ENCODE measurements at places on chromosomes 4 and X.
A peak's percentile ranks its signal among the peaks of the same experiment; 100 is the strongest.

- no peak for DNase-seq
Measured at GRCh38 chrX:54640103-54640690, 110.2 kb downstream of the GNL3L start.

DNA sequence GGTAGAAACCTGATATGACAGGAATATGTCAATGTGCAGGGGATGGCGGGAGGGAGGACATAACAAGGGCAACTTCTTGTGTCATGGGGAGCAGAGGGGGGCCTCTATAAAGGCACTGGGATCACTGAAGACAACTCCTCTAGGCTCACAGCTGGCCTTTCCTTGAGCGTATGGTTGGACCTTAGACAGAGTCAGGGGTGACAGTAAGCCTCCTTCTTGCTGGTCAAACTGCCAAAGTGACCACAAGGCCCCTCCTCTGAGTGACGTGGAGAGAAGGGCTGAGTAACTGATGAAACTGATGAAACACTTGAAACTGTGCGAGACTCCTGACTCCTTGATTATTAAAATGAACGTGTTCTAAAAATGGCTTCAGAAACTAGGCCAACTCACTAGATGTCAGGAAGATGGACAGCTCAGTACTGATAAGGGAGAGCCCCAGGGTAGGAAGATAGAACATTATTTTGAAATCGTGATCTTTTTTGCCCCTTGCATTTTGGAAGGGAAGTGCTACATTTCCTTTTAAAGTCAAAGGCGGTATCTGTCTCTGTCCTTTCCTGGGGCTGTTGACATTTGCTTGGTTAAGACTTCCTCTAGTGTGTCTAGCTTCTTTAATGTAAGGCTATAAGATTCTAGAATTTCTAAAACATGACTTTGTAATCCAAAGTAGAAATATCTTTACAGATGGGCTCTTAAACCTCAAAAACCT lies 1.6 kb downstream of the RAB33A start:
- DNase-seq, result peak; percentile 67

DNA sequence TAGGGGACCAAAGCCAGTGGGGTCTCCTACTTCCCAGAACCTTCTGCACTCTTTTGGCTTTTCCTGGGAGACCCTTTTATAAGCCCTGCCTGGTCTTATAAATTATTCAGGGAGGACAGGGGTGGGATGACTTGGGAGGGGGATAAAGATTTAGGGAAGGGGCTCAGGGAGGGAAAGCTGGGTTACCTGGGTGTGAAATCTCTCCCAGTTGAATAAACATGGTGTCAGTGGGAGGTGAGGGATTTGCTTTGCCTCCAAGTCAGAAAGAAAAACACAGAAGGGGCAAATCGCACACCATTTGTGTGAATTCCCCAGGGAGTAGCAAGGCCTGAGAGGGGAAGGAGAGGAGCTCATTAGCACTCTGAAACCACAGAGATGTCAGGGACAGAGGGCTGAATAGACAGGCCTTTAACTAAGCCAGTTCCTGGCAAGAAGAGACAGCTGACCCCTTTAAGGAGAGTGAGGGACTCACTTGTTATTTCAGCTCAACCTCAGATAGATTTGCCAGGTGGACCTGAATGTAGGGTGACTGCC lies at the start of gene RIPPLY1:
Gene RIPPLY1 (minus strand): TSS at position 51 of the 534 bp plus-strand sequence. CDS start 54 bp downstream, outside the sequence.
- DNase-seq, result no peak

GRCh38 chr4:87895964-87896621 lies 63.3 kb downstream of the MEPE start:
- DNase-seq, result no peak

DNA sequence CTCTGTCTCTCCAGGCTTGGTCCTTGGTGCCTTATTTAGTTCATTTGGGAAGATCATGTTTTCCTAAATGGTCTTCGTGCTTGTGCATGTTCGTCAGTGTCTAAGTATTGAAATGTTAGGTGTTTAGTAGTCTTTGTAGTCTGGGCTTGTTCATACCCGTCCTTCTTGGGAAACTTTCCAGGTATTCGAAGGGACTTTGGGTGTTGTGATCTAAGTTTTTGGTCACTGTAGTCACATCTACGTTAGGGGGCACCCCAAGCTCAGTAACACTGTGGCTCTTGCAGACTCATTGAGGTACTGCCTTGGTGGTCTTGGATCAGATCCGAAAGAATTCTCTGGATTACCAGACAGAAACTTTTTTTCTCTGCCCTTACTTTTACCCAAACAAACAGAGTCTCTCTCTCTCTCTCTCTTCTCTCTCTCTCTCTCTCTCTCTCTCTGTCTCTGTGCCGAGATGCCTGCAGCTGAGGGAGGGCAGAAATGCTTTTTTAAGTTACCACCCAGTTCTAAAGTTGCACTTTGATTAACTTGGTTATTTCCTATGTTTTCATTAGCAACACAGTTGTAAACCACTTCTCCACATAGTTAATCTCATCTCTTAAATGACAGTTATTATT lies 67.6 kb upstream of the SLC7A3 start:
- no peak for DNase-seq

GRCh38 chrX:39576041-39576872 lies 521.5 kb downstream of the BCOR start:
- no peak for DNase-seq

GRCh38 chrX:152640034-152640818 lies 2.5 kb downstream of the GABRQ start:
- no peak for DNase-seq

DNA sequence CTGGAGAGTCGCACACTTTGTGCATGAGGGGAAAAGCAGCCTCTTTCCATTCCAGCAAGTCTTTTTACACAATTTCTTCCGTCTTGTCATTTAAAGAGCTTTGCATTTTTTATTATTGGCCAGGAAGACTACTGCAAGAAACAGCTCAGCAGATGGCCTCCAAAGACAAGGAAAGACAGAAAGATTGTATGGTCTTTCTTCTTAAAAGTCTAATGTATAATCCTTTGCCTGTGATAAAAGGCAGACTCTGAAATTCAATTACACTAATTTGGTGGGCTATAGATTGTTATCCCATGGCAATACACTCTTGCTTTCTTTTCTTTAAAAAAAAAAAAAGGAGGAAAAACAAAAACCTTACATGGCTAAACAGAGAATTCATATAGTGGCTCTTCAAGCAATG lies 5.9 kb downstream of the CAPN6 start:
- no peak for DNase-seq

DNA sequence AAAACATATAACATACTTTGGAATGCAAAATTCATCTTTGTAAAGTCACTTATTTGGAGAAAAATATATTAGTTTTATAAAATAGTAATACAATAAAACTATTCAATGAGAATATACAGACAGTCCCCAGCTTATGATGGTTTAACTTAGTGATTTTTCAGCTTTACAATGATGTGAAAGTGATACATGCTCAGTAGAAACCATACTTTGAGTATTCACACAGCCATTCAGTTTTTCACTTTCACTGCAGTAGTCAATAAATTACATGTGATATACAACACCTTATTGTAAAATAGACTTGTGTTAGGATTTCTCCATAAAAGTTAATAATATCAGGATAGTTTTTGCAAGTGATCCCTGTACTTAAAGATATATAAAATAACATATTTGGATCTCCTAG lies 436.0 kb downstream of the CENPC start:
- no peak for DNase-seq

DNA sequence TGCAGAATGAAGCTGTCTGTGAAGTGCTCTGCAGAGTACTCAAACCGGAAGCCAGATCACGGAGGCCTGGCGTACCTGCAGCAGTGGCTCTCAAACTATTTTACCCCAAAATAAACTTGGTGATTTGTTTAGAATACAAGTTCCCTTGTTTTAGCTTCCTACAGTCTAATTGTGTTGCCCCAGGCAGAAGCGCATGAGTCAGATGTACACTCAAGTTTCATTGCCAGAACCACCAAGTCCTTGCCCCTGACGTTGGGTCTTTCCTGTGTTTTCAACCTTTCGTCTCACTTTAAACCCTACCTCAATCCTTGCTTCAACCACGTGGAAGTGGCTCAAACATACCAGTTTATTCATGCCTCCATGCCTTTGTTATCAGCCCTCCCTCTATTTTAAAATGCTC lies 66.2 kb upstream of the SLC7A11 start:
- no peak for DNase-seq

DNA sequence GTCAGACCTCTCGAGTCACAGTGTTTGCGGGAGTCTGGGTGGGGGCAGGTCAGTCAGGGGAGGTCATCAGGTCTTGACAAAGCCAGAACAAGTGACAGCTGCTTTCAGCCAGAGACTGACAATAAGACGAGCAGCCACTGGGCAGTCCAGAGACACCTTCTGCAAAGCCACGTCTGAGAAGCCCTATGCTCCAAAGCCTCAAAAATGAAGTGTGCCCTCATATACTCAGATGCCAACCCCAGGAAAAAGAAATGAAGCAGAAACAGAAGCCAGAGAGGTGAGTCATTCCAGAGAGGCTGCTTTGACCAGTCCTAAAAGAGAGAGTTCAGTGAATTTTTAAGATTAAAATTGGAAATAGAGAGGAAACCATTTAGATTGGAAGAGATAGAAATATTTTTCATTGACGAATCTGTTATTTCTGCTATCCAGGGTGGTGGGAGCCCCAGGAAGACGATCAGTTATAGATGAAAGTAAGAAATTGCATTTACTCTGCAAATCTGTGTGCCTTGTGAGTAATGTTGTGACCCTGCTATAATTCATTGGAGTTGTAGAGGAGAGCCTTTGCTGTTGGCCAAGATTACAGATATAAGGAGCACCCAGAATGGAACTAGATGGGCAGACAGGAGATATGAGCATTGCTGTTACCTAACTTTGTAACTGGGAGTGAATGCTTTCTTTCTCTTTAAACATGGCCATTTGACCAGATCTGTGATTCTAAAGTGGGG lies 77.9 kb downstream of the LRRC66 start:
- no peak for DNase-seq

DNA sequence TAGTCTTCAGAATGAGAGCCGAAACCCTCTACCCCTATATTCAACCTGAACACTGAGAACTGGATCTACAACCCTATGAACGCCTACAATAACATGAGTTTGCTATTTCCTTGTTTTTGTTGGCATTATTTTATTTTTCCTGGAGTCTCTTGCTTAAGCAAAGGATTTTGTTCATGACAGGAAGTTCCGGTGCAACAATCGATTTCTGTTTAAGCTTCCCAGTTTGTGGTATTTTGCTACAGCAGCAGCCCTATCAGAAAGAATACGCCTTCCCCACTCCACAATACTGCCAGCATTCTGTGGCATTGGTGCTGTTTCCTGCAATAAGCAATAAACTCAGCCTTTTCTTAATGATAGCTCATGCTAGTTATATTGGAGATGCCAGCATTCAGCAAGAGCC lies 60.9 kb downstream of the NPY5R start:
- no peak for DNase-seq

GRCh38 chrX:13790206-13791131 lies 26.4 kb downstream of the GPM6B start:
- DNase-seq, result no peak

DNA sequence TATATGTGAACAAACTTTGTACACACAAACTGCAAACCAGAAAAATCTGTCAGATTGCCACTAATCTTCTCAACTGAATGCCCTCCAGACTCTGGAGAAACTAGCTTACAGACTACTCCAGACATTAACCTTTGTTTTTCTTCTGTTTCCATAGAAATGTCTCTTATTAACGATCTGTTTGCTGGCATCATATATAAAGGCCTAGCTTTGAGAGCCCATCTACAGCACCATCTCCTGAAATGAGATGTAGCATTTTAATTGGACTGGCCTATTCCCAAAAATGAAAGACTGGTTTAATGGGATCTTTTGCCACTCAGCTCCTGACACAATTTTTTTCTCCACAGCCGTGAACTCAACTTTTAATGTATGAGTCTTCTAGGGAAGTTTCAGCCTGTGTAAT lies 266.0 kb upstream of the IL1RAPL1 start:
- DNase-seq, result no peak

DNA sequence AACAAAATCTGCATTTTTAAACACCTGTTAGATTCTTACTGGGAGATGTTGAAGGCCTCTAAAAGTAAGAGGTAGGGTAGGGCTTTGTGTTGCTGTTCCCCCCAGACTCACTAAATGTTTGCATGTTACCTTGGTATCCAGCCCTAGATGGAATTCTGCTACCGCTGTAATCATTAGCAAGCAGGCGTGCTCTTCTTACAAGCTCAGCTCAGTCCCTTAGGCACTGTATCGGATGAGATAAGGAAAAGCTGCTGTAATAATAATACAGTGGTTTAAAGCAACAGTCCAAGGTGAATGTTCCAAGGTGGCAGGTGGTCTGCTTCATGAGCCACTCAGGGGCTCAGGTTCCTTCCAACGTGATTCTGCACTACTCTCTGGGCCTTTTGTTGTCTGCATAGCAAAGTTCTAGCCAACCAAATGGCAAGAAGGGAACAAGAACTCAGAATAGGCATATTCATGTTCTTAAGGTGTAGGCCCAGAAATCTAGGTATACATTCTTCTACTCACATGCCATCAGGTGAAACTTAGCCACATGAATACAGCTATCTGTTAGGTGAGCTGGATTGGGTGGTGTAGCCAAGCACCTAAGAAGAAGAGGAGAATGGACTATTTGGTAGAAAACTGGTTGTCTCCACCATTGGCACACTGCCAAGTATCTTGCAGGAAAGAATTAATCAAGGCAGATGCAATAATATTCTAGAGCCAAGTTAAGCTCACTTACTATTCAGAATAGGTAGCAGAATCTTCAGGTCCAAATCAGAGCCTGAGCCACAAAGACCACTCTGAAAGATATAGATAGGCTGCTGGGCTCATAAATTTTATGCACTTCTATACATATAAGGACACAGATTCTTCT lies 46.0 kb downstream of the COQ2 start:
- DNase-seq, result no peak

GRCh38 chr4:103105558-103106356 lies 6.1 kb upstream of the BDH2 start:
- DNase-seq, result no peak

GRCh38 chrX:70096052-70096451 lies 33.8 kb downstream of the OTUD6A start:
- DNase-seq, result no peak

DNA sequence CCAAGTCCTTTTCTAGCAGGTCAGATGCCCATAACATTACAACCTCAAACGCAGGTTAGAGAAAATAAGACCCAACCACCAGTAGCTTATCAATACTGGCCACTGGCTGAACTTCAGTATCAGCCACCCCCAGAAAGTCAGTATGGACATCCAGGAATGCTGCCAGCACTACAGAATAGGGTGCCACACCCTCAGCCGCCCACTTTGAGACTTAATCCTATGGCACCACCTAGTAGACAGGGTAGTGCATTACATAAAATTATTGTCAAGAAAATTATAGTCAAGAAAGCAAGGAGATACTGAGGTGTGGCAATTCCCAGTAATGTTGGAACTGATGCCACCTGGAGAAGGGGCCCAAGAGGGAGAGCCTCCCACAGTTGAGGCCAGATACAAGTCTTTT lies 19.9 kb upstream of the TRIM61 start:
- no peak for DNase-seq

- peak; percentile 47 for DNase-seq
Measured at GRCh38 chr4:6781113-6781512, 1.4 kb upstream of the KIAA0232 start.

- DNase-seq, result no peak
Measured at GRCh38 chrX:13854003-13854402, 37.1 kb upstream of the GPM6B start.

GRCh38 chrX:24741330-24741729 lies 47.6 kb downstream of the POLA1 start:
- DNase-seq, result no peak

GRCh38 chr4:85672959-85673358 lies 198.0 kb downstream of the ARHGAP24 start:
- DNase-seq, result no peak

- DNase-seq, result no peak
Measured at GRCh38 chr4:169854090-169854489, 96.3 kb upstream of the HPF1 start.

Measured in activated CD8-positive, alpha-beta memory T cell treated with anti-CD3 and anti-CD28 coated beads for 24 hours (primary cell).